ENCODE measurements at places on chromosomes 16 and 17.

- DNase-seq: no peak
Observed at GRCh38 chr17:39921323-39921722, 2.9 kb upstream of the GSDMB start.

- DNase-seq: peak; percentile 93
Observed at GRCh38 chr16:75555213-75555706, 792 bp downstream of the TMEM231 start.

DNA sequence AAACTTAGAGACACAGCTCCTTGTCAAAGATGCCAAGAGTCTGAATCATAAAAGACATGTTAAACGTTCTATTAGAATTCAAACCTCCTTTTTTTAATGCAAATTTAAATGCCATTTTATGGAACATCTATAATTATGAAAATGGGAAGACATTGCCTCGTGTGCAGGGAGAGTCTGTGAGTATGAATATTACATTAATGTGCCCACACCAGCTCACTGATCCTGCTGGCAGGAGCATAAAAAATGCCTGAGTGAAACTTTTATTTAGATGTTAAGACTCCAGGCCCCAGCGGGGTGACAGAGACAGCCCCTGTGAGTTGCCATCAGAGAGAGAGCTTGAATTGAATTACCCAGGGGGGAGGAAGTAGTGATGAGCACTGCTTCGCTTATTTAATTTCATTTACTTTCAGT is 84.8 kb downstream of the SNX11 start:
- no peak for DNase-seq

DNA sequence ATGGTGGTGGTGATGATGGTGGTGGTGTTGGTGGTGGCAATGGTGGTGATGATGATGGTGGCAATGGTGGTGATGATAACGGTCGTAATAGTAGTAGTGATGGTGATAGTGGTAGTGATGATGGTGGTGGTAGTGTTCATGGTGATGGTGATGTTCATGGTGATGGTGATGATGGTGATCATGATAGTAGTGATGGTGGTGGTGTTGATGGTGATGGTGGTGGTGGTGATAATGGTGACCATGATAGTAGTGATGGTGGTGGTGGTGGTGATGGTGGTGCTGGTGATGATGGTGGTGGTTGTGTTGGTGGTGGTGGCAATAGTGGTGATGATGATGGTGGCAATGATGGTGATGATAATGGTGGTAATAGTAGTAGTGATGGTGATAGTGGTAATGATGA is 68.0 kb downstream of the SOX9 start:
- DNase-seq: no peak

- no peak for DNase-seq
Observed at GRCh38 chr17:48002916-48003416, 32.1 kb downstream of the CDK5RAP3 start.

GRCh38 chr17:74051348-74051747 is 152.1 kb upstream of the RPL38 start:
- DNase-seq: no peak

DNA sequence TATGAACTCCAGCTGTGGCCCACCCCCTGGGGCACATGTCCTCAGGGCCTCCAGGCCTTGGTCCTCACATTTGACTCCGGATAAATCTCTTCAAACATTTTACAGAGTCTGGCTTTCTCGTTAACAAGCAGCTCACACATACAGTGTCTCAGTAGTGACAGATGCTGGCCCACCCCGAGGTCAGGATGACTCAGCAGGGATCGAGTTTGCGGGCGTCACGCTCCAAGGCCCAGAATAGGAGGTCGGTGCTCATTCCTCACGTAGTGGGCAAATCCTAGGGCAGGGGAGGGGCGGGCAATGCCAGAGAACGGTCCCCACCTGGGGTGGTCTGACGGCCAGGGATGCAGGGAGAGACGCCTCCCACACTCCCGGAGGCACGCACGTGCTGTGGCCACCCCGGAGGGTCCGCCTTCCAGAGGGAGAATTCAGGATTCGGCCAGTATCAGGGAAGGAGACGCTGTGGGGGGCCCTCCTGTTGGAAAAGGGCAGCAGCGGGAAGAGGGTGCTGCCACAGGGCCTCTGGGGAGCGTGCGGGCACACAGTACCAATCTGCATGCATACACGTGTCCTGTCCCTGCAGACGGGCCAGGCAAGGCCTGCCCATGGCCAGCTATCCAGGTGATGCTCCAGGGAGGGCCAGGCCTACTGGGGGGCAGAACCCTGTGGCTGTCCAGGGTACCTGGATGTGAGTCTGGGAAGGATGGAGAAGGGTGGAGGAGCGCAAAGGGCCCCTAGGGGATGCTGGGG is 8.6 kb downstream of the SLC7A5 start:
- peak; percentile 90 for DNase-seq

- no peak for DNase-seq
Observed at GRCh38 chr16:59385959-59386358, 651.8 kb upstream of the GOT2 start.

- DNase-seq: peak; percentile 95
Observed at GRCh38 chr16:56643080-56643778, 4.8 kb downstream of the MT1A start.

DNA sequence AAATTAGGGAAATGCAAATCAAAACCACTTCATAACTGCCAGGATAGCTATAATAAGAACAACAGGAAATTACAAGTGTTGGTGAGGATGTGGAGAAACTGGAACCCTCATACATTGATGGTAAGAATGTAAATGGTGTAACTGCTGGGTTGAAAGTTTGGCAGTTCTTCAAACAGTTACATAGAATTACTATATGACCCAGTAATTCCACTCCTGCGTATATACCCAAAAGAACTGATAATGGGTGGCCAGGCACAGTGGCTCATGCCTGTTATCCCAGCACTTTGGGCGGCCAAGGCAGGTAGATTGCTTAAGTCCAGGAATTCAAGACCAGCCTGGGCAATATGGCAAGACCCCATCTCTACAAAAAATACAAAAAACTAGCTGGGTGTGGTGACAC is 4.5 kb upstream of the CMTM4 start:
- no peak for DNase-seq

- DNase-seq: no peak
Observed at GRCh38 chr16:88023366-88023765, 72.1 kb downstream of the BANP start.

- DNase-seq: no peak
Observed at GRCh38 chr17:51427856-51428255, 167.5 kb downstream of the UTP18 start.

DNA sequence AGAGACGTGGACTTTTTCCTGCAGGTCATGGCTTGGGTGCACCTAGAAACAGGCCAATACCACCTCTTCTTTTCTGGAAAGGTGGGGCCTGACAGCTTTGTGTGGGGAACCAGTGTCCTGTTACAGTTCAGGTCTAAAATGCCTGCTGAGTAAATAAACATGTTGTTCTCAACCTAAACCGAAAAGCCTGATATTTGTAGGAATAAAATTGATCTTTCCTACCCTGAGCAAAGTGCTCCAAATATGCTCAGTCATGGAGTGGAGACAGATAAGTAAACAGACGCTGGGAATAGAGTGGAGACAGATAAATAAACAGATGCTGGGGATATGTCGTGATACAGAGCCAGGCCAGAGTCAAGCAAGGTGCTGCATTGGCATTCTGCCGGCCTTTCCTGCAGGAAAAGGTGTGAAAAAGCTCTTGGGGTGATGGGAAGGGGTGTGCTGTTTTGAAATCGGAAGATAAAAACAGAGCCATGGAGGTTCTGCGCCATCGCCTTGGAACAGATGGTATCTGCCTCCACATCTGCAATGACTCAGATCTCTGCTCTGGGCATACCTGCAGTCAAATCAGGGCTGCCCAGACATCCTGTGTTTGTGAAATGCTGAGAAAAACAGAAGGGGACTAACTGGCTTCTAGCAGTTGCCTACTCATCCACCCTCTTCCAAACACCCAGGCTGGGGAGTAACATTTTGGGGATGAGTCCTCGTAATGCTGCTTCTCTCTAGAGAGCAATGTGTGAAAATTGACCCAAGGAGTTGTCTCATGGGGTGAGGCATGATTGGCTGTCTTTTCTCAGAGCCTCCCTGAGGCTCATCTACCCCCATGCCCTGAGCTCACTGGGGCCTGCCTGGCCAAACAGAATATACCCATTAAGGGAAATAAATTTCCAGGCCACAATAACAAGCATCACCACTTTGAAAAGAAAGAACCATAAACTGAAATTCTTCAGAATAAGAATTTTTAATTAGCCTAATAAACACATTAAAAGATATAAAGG is 16.8 kb upstream of the TRPV2 start:
- no peak for DNase-seq

GRCh38 chr17:78986649-78987328 is 7.1 kb upstream of the LGALS3BP start:
- DNase-seq: peak; percentile 63

DNA sequence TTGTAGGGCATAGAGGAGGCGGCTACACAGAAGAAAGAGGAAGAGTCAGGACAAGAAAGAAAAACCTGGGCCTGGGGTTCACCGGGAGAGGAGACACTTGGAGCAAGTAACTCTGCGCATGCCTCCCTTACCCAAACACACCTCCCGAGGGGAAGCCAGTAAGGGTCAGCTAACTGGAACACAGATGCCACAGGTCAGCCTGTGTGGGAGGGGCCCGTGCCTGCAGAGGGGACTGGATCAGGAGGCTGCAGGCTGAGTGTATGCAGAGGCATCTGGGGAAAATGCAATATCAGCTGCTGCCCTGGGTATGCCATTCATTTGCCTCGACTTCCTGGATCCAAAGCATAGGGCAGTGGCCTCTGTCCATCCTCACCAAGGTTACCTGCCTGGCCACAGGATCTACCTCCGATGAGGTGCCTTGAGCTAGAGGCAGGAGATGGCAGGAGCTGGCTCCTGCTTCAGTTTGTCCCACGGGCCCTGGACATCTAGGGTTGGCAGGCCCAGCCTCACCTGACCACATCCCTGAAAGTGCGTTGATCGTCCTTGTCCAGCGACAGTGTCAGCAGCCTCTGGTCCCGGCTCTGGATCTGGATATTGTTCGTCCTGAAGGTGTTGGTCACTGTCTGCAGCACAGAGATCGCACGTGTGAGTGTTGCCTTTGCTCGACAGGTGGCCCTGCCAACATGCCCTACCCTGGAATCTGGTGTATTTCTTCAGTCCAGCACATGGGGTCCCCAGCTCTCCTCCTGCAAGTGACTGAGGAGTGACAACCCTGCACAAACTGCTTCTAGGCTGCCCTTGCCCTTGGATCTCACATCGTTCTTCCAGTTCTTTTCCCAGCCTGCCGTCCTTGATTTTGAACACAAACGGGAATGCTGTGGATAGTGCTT is 4.6 kb upstream of the MFSD6L start:
- no peak for DNase-seq

GRCh38 chr16:81261049-81261648 is 22.7 kb downstream of the BCO1 start:
- peak; percentile 37 for DNase-seq

- DNase-seq: peak; percentile 91
Observed at GRCh38 chr17:44108440-44109311, 14.8 kb downstream of the HDAC5 start.

- peak; percentile 39 for DNase-seq
Observed at GRCh38 chr17:31388770-31389656, 2.5 kb upstream of the RAB11FIP4 start.

GRCh38 chr16:55534756-55535155 is 25.9 kb downstream of the LPCAT2 start:
- no peak for DNase-seq

DNA sequence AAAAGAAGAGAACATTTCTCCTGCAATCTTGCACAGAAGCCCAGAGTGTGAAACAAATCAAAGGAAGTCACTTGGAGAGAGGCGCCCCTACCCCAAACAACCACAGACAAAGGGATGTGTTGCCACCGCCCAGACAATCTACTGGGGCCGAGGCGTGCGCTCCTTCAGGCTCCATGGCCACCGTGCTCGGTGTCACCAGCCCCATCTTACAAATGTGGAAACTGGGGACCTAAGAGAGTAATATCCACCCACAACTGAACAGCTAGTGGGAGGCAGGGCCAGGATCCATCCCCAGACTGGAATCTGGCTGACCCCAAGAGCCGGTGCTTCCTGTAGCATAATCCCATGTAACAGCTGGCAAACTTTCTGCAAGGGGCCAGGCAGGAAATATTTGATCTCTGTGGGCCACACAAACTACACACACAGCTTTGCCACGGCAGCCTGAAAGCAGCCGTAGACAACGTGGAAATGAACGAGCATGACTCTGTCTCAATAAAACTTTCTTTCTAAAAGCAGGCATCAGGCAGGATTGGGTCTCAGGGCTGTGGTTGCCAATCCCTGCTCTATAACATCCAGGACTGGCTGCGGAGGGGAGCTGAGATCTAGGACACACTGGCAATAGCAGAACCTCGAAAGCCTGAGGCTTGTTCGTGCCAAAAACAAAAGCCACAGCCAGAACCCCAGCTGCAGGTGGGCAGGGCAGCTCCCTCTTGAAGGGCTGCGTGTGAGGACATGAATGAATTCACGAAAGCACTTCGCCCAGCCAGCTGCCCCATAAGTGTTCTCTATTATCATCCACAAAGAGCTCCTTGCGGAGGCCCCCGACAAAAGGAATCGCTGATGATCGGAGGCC is 26.6 kb upstream of the GINS2 start:
- DNase-seq: no peak

GRCh38 chr16:84948851-84949610 is 62.3 kb downstream of the ZDHHC7 start:
- DNase-seq: no peak

DNA sequence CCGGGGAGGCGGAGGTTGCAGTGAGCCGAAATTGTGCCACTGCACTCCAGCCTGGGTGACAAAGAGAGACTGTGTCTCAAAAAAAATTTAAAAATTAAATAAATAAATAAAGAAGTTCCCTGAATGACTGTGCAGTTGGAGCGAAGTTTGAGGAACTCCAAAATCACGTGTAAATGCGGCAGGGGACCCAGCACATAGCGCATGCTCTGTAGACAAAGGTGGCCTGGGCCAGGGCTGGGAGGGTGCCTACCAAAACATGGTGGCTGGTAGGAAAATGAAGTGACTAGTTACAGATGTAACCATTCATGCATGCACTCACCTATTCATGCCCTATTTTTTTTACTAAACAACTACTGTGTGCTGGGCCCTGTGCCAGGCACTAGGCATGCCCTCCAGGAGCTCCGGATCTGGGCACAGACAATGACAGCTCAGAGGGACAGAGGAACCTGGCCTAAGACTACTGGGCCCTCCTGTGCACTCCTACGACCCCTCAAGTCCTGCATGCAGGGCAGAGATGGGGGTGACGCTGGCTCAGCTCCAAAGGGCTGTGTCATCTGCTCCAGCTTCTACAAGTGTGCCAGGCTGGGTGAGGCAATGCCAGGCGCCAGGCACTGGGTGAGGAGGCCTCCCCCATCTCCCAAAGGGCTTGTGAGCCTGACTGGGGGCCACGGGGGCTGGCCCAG is 65.3 kb downstream of the RMI2 start:
- DNase-seq: no peak

DNA sequence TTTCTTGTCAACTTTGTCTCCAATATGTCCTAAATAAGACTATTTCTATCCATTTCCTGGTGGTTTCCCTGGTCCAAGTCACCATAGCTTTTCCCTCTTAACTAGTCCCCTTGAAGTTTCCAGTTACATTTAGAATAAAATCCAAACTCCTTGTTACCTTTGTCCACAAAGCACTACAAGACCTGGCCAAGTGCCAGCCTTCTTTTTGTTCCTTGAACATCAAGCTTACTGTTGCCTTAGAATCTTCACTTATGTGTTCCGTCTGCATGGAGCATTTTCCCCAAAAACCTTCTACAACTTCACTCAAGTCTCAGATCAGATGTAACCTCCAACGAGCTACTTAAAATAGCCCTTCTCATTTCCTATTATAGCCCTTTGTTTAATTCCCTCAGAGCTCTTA is 101.4 kb downstream of the ITFG1 start:
- DNase-seq: peak; percentile 8

All from ACHN (cell line).